Kidney (tissue), 22 donors: ENCODE measurements at places on chromosomes 7 and 10. TPM values are rescaled to one million over a fixed set of nuclear protein-coding genes. Genes with fewer than 3 reads are reported as not detected.

The CDNF gene
- 2.1 TPM for total RNA-seq

The GPR37 gene
- 4.4 TPM for total RNA-seq

The TBX20 gene
- not detected for total RNA-seq

The FBXO24 gene
- total RNA-seq, result 0.60 TPM

The TRIL gene
- total RNA-seq, result 6.1 TPM

The ADIRF gene
- 357 TPM for total RNA-seq

The AOAH gene
- total RNA-seq, result 24.7 TPM

The CYP26A1 gene
- total RNA-seq, result 0.22 TPM

The NANOS1 gene
- total RNA-seq, result 1.1 TPM

The GPC2 gene
- 1.8 TPM for total RNA-seq

The FAM200A gene
- 6.8 TPM for total RNA-seq

The EPO gene
- not detected for total RNA-seq

The LIMK1 gene
- 23.8 TPM for total RNA-seq

The VPS37D gene
- 13.2 TPM for total RNA-seq

The POLR2J2 gene
- total RNA-seq, result 10.5 TPM

The ZNF239 gene
- 4.7 TPM for total RNA-seq

The ZEB1 gene
- total RNA-seq, result 43.0 TPM

The KCNIP2 gene
- 3.4 TPM for total RNA-seq

The RELN gene
- total RNA-seq, result 5.4 TPM

The HOXA4 gene
- total RNA-seq, result 11.2 TPM

The PDK4 gene
- total RNA-seq, result 45.0 TPM

The TMEM229A gene
- not detected for total RNA-seq

The LBX1 gene
- total RNA-seq, result not detected

The EMX2 gene
- 82.8 TPM for total RNA-seq

The MLXIPL gene
- total RNA-seq, result 26.2 TPM

The WNT8B gene
- total RNA-seq, result not detected

The HMX2 gene
- total RNA-seq, result 0.25 TPM

The ASCC1 gene
- 36.1 TPM for total RNA-seq
